ENCODE measurements at places on chromosomes 13 and 19. TPM values are rescaled to one million over a fixed set of nuclear protein-coding genes. Genes with fewer than 3 reads are reported as not detected.

The LIN37 gene
- total RNA-seq: 12.7 TPM

The DCUN1D2 gene
- 51.2 TPM for total RNA-seq

The MCF2L gene
- 90.0 TPM for total RNA-seq

The CEACAM7 gene
- total RNA-seq: not detected

The AZU1 gene
- total RNA-seq: 4.8 TPM

- H3K27me3 ChIP-seq: peaks cover 52% of the 10 kb centered on the region
- peaks cover 3% of the 10 kb centered on the region for H3K4me1 ChIP-seq
- DNase-seq: no peak
- no peaks in the 10 kb centered on the region for H3K36me3 ChIP-seq
- H3K27ac ChIP-seq: no peak overlapping the region
- no peak overlapping the region for H3K4me3 ChIP-seq
Measured at GRCh38 chr19:47028195-47028601, 8.6 kb downstream of the NPAS1 start.

DNA sequence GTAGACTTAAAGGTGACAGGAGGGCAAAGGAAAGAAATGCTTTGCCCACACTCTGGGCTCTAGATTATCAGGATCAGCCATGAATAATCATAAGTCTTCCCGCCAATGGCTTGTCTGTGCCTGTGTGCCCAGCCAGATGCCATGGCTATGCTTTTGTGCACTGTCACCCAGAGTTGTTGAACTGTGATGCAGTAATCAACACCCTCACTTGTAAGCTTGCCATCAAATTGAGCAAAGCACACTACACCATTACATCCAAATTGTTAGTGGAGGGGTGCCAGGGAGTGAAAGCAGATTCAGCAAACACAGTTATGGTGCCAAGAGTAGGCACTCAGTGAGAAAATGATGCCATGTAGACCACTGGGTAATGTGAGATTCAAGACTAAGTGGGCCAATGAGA, 845.3 kb upstream of the MIR17HG start:
- H3K36me3 ChIP-seq: peaks cover 4% of the 10 kb centered on the region
- peak overlapping the region; percentile 87 for H3K27ac ChIP-seq
- peaks cover 47% of the 10 kb centered on the region for H3K4me1 ChIP-seq
- H3K4me3 ChIP-seq: no peak overlapping the region
- DNase-seq: no peak

GRCh38 chr19:19179548-19180441, 9.7 kb upstream of the MEF2B start:
- no peak overlapping the region for H3K4me3 ChIP-seq
- no peaks in the 10 kb centered on the region for H3K27me3 ChIP-seq
- no peaks in the 10 kb centered on the region for H3K4me1 ChIP-seq
- no peak for DNase-seq
- no peak overlapping the region for H3K27ac ChIP-seq

DNA sequence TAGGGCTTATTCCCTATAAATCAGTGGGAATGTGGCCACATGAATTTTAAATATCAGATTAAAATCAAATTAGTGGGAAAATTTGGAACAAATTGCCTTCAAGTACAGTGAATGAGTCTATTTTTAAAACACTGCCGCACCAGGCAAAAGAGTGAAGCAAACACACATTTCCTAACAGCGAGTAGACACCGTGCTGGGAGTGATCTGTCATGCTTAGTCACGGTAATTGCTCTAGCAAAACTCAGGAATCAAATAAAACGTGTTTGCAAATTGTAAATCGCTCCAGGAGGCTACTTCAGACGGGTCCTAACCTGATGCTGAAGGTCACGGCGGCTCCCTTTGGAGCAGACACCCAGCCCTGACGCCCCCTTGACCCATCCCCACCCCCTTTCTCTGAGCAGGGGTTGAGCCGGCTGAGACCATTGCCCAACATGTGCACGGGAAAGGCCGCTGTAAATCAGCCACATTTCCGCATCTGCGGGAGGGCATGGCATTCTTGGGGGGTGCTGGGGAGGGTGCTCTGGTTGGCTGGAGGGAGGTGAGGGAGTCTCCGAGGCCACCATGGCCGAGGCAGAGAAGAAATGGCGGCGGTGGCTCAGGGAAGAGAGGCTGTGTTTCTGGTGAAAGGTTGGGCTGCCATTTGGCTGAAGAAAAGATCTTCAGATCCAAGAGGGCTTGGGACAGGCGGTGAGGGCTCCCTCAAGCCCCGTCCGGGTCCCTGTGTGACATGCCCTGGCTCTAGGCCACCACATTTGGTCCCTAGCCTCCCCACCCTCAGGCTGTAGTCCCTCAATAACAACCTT, 8.9 kb downstream of the CEBPA start:
- peaks cover 14% of the 10 kb centered on the region for H3K27me3 ChIP-seq
- no peak overlapping the region for H3K4me3 ChIP-seq
- H3K27ac ChIP-seq: peak overlapping the region; percentile 90
- H3K36me3 ChIP-seq: no peaks in the 10 kb centered on the region
- H3K4me1 ChIP-seq: peaks cover 30% of the 10 kb centered on the region
- no peak for DNase-seq

- no peak overlapping the region for H3K27ac ChIP-seq
- H3K27me3 ChIP-seq: no peaks in the 10 kb centered on the region
- H3K4me1 ChIP-seq: no peaks in the 10 kb centered on the region
- no peak for DNase-seq
- H3K36me3 ChIP-seq: peaks cover 35% of the 10 kb centered on the region
- no peak overlapping the region for H3K4me3 ChIP-seq
Measured at GRCh38 chr13:41813426-41813825, 147.5 kb downstream of the VWA8 start.

GRCh38 chr13:113792236-113792770, 33.3 kb downstream of the TMEM255B start:
- no peaks in the 10 kb centered on the region for H3K36me3 ChIP-seq
- peaks cover 7% of the 10 kb centered on the region for H3K27me3 ChIP-seq
- H3K4me3 ChIP-seq: no peak overlapping the region
- no peak overlapping the region for H3K27ac ChIP-seq
- DNase-seq: no peak
- no peaks in the 10 kb centered on the region for H3K4me1 ChIP-seq

DNA sequence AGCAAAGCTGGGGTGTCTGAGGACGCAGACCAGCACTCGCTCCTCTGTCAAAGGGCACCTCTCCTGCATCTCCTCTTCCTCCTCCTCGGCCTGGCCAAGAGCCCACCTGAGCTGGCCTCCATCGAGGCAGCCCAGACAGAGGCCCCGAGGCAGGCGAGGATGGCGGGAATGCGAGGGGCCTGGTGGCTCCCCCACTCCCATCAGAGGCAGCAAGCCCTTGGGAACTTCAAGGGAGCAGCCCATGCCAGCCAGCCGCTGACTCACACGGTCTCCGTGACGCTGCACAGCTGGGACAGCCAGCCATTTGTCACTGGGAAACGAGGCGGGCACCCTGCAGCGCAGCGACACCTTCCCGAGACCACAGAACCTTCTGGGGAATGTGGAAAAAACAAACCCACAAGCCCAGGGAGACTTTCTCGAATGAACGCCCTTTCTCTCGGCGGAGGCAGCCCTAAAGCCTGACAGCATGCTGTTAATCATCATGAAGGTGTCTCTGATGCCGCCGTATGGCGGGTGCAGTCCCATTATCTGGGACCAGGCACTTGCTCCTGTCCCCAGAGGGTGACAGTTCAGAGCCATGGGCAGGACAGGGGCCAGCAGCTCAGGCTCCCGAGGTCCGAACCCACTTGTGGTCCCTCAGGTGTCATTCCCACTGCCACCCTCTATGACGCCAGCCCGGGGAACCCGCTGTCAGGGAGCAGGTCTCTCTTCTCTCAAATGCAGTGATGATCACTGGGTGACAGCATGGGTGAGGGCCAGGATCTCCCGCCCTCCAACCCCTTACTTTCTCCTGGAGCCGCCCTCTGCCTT, 53.0 kb downstream of the PEPD start:
- no peaks in the 10 kb centered on the region for H3K36me3 ChIP-seq
- no peaks in the 10 kb centered on the region for H3K4me1 ChIP-seq
- no peak for DNase-seq

GRCh38 chr13:33846303-33847062, 28.5 kb downstream of the RFC3 start:
- no peaks in the 10 kb centered on the region for H3K27me3 ChIP-seq
- peaks cover 4% of the 10 kb centered on the region for H3K4me1 ChIP-seq
- H3K4me3 ChIP-seq: no peak overlapping the region
- no peaks in the 10 kb centered on the region for H3K36me3 ChIP-seq
- H3K27ac ChIP-seq: no peak overlapping the region

DNA sequence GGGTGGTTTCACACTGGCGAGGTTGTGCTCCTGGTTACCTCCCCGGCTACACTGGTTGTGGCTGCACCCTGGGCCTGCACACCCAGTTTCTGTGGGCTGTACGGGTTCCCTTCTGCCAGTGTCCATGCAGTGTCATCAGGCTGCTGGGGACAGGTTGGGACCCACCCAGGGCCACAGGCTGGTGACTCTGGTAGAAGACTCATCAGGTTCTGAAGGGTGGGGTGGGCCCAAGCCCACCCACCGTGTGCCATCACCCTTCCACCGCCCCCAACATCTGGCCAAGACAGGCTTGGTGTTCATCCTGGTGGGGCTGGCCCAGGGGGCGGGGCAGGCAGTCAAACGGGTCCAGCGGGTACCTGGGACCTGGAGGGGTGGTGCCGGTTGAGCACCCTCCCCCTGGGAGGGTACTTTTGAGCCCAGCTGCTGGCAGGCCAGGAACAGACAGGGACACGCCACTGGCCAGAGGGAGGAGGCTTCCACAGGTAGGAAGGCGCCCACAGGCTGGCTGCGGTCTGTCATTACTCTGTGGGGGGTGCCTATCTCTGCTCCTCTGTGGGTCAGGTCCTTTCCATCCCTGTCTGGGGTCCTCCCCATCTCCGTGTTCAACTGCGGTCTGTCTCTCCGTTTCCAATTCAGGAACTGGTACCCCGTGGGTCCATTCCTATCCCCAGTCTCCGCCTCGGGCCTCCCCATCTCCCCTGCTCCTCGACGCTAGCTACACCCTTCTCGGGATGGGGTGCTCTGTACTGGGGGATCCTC, at the start of gene RNF225:
RNF225 (plus strand) TSS at position 437 of the 759 bp plus-strand sequence. CDS start 434 bp downstream, outside the sequence.
- DNase-seq: no peak
- H3K27me3 ChIP-seq: peaks cover 20% of the 10 kb centered on the region
- H3K36me3 ChIP-seq: peaks cover 24% of the 10 kb centered on the region
- H3K27ac ChIP-seq: peak within 1 kb of the TSS; percentile 56

GRCh38 chr13:26255115-26255514, 1.2 kb downstream of the CDK8 start:
- H3K27me3 ChIP-seq: no peaks in the 10 kb centered on the region
- H3K27ac ChIP-seq: peak overlapping the region; percentile 94
- no peaks in the 10 kb centered on the region for H3K36me3 ChIP-seq

DNA sequence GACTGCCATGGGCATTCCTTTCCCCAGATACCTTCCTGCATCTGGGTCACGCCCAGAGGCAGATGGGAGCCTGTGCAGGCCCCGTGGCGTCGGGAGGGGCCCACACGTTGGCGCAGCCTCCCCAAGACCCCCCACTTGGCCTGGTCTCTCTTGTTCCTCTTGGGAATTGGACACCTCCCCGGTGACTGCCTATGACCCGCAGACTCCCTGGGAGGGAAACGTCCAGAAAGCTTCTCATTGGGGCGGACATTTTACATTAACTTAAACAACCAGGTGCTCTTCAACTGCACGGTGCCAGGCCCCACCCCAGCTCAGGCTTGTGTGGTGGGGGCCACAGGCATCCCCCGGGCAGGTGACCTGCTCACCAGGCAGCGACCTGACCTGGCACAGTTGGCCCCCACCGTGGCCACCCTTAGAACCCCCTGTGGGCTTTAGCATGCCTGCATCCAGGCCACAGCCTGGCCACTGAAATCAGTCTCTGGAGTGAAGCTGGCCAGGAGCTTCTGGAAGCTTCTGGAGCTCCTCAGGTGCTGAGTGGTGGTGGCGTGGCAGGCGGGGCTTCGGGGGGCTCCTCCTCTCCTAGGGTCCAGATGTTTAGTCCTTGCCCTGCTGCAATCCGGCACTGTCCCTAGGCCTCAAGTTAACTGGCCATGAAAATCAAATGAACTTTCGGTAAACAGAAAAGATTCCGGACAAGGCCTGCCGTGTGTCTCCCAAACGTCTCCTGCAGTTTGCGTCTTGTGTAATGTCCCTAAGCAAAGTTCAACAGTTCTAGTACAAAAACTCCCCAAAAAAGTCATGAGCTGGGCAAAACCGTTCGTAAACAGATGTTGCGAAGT, 8.5 kb upstream of the PROZ start:
- H3K27ac ChIP-seq: peak overlapping the region; percentile 59
- H3K4me1 ChIP-seq: peaks cover 9% of the 10 kb centered on the region
- H3K36me3 ChIP-seq: peaks cover 2% of the 10 kb centered on the region
- no peak overlapping the region for H3K4me3 ChIP-seq

GRCh38 chr13:102392481-102393209, 9.2 kb downstream of the FGF14 start:
- no peak for DNase-seq
- H3K27me3 ChIP-seq: peaks cover 23% of the 10 kb centered on the region
- no peak overlapping the region for H3K27ac ChIP-seq
- H3K4me1 ChIP-seq: peaks cover 7% of the 10 kb centered on the region

DNA sequence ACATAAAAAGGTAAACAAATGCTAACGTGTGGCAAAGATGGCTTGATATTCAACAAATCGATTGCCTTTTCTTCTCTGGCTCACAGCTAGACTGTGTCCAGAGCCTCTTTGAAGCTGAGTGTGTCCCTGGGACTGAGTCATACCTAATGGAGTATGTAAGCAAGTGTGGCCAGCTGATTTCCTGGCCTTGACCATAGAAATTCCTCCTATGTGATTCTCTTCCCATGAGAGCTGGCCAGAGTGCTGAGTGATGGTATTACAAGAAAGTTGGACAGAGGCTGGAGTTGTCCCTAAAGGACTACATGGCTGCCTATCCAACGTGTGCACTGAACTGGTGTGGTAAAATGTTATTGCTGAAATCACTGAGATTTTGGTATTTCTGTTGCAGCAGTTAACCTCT, 320.1 kb upstream of the SLC10A2 start:
- H3K4me1 ChIP-seq: no peaks in the 10 kb centered on the region
- no peak for DNase-seq
- no peaks in the 10 kb centered on the region for H3K27me3 ChIP-seq

DNA sequence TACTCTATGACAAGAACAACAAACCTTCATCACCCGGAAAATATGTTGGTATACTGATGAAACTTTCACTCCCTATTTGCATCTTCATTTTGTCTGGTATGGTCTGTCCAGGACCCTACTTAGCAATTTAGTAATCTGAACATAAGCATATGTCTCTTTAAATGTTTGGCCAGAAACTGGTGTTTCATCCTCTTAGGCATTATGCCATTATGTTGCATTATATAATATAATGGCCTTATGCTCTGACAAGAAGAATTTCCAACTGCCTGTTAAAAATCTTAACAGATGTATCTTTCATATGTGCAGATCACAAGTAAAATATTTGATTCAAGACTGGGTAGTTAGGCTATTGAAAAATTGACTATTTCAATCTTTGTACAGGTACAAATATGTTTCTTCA, 610.6 kb upstream of the PRR20A start:
- peaks cover 28% of the 10 kb centered on the region for H3K27me3 ChIP-seq
- H3K4me3 ChIP-seq: no peak overlapping the region
- peaks cover 15% of the 10 kb centered on the region for H3K4me1 ChIP-seq
- peak overlapping the region; percentile 1 for H3K27ac ChIP-seq
- DNase-seq: no peak

DNA sequence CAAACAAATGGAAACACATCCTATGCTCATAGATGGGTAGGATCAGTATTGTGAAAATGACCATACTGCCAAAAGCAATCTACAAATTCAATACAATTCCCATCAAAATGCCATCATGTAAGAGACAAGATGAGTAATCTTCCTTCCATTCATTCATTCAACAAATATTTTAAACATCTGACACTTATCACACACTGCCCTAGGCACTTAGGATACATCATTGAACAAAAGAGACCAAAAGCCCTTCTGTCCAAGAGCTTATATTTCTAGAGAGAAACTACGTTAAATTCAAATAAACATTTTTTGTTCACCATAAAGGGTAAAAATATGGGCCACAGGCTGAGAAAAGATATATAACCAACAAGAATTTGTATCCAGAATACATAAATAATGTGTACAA, 20.5 kb upstream of the LHFPL6 start:
- no peaks in the 10 kb centered on the region for H3K36me3 ChIP-seq
- no peak overlapping the region for H3K4me3 ChIP-seq
- H3K27me3 ChIP-seq: no peaks in the 10 kb centered on the region
- H3K27ac ChIP-seq: no peak overlapping the region

Measured in progenitor cell of endocrine pancreas (in vitro differentiated cells).